AG04449 (cell line): ENCODE measurements at places on chromosomes 7 and 10.

GRCh38 chr7:41819645-41820044 lies 116.8 kb upstream of the INHBA start:
- no peak for DNase-seq

GRCh38 chr10:7559386-7559785 lies 107.4 kb downstream of the ITIH5 start:
- DNase-seq = no peak

GRCh38 chr10:106826716-106827115 lies 337.8 kb downstream of the SORCS1 start:
- no peak for DNase-seq

DNA sequence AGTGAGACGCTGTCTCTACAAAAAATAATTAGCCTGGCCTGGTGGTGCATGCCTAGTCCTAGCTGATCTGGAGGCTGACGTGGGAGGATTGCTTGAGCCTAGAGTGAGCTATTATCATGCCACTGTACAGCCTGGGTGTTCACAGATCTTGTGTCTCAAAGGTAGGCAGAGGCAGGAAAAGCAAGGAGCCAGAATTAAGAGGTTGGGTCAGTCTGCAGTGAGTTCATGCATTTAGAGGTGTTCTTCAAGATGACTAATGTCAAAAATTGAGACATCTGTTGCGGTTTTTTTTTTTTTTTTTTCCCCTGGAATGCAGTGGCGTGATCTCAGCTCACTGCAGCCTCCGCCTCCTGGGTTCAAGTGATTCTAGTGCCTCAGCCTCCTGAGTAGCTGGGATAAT lies 5.4 kb downstream of the PPIA start:
- no peak for DNase-seq

DNA sequence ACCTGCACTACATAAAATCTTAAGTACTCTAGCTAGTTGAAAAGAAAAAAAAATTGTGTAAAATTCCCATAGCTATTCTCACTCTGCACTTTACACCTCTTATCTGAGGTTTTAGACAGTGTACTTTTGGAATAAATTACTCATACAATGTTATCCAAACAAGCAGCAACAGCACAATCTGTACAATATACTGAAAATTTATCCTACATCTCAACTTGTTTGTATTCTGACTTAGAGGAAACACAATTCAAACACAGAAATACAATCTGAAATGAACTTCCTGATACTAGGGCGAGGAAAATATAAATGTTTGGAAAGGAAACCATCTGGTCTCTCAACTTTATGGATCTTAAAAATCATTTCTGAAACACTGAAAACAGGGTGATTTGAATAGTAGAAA lies 381.7 kb downstream of the THSD7A start:
- DNase-seq = no peak

DNA sequence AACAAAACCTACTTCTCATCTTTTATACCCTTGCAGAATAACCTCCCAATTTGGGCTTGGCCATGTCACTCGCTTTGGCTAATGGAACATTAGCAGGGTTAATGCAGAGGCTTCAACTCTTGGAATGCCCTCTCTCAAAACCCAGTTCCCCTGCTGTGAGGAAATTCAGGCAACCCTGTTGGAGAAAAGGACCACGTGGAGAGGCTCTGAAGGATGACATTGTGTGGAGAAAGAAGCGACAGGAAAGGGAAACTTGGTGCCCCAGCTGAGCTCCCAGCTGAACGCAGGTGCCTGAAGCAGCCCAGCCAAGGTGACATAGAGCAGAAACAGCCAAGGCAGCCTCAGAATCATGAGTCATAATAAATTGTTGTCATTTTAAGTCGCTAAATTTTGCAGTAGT lies 214.2 kb upstream of the GHITM start:
- DNase-seq = no peak

GRCh38 chr7:42272793-42273665 lies 36.0 kb upstream of the GLI3 start:
- no peak for DNase-seq

- DNase-seq = no peak
Measured at GRCh38 chr10:28241741-28242399, 61.0 kb downstream of the MPP7 start.

DNA sequence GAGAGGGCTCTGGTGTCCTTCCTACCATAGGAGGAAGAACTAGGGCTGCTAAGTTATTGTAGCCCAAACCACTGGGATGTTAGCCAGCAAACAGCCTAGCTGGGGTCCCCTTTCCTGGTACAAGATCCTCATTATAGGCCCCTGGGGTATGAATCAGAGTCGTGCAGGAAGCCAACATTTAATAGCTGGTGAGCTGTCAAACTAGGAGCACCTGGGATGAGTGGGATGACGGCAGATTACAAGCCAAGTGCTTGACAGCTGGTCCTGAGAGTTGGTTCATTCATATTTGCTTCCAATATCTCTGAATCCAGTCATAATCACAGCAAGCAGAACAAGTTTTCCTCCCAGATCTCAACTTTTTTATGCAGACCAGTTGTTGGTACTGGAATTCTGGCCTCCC lies 25.1 kb upstream of the DNAJB12 start:
- no peak for DNase-seq

DNA sequence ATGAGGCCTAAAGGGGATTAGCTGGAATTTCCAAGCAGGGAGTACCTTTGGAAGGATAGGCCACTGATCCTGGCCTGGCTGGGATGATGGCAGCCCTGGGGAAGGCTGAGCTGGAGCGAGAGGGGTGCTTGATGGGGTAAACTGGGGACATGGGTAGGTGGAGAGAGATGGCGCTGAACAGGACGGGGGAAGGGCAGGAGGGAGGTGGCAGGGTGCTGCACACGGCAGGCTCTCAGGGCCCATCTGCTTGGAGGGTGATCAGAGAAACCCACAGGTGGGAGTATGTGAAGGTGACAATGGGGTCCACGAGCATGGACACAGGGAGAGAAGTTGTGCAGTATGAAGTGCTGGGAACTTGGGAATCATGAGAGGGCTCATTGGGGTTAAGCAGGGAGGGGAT lies 10.3 kb downstream of the MAT1A start:
- no peak for DNase-seq

DNA sequence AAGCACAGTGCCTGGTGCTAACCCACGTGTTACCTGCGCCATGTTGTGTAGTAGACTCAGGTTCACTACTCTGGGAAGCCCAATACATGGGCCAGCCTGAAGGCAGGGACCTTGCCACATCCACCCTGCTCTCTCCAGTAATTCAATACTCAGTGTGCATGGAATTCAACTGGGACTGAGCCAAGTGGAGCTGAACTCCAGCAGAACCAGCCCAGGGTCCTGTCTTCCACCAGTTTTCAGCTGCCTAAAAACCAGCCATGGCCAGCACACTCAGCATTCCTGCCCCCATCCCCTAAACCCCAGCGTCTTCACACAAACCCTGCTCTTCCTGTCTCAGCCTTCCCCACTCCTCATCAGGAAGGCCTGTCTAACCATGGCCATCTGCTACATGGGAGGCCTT lies 15.4 kb downstream of the FGF8 start:
- no peak for DNase-seq

DNA sequence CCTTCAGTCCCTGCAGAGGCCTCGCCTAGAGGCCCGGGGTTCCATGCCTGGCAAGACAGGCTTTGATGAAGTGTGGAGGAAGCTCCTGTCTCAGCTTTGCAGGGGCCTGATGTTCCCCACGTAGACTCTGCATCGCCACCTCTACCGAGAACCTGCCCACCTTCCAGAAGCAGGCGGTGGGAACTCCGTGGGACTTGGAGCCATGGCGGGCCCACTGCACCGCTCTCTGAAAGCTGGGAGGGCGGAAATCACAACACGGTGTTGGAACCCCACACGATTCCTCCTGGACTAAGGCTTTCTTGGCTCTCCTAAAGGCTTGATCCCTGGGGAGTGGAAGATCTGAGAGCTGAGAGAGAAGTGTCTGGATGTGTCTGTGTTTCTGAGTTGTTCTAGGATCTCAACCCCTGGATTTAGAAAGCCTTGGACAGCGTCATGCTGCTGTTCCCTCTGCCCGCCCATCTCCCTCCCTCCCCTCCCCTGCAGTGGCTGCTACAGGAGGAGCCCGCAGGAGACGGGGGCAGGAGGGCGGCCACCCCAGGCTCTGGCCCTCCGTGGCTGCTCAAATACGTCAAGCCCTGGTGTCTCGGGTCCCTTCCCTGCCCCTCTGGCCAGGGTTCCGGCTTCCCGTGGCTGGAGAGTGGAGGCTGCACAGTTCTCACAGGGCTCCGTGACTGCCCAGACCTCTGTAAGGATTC lies 79.7 kb downstream of the VIPR2 start:
- DNase-seq = no peak

DNA sequence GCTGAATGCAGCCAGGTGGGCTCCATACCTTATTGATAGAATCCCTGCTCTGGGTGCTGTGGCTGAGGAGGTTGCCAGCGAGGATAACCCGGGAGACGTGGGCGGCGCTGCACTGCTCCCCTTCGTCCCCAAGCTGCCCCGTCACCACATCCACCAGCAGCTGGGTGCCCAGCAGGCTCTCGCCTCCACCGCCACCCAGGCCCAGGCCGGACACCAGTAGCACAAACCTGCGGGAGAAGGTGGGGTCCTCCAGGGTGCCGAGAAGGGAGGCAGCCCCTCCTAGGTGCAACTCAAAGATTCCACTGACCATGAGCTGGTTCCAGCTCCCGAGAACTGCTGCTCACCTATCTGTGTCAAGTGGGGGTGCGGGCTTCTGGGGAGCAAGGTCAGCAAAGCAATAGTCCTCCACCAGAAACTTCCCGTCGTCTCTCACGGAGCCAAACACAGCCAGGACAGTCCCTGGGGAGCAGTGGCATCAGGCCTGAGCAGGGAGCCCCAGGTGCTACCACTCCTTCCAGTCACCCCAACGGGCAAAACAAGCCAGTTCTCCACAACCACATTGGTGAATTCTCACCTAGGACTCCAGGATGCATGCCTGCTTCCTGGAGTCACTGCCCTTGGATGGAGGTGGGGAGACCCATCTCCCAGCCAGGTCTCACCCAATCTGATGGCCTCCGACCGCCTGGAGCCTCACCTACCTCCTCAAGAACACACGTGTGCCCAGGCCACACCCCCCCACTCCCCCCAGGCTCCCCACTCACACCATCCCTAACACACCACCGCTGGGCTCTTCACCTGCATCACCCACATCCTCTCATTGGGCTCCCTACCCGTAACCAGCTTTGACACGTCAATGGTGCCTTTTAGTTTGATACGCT lies 6.3 kb downstream of the POLD2 start:
- DNase-seq = no peak

GRCh38 chr7:156015237-156016020 lies 203.2 kb upstream of the SHH start:
- DNase-seq = no peak

DNA sequence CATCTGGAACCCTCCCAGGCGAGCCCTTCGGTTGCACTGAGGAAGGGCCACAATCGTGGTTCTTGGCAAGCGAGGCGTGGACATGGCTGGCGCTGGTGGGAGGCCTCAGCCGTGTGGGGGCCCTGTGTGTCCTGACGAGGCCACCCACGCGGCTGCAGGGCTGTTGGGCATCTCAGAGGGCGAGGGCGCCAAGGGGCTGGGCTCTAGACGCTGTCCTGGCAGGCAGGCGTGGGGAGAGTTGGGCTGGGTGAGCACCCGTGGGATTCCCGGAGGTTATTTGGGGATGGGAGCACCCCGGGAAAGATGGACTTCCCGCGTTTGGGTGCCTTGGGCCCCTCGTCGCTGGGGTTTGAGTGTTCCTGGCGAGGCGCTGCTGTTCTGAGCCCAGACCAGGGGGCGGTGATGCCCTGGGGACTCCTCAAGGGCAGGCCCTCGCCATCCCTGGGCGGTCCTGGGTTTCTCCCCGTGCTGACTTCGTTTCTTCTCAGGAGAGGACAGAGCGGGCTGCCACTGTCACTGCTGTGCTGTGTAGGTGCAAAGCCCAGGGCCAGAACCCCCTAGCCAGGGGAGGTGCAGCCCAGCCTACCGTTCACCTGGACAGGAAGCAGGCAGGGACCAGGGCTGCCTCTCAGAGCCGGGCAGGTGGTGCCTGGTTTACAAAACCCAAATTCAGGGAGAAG lies 87.2 kb downstream of the DNAJB6 start:
- no peak for DNase-seq

DNA sequence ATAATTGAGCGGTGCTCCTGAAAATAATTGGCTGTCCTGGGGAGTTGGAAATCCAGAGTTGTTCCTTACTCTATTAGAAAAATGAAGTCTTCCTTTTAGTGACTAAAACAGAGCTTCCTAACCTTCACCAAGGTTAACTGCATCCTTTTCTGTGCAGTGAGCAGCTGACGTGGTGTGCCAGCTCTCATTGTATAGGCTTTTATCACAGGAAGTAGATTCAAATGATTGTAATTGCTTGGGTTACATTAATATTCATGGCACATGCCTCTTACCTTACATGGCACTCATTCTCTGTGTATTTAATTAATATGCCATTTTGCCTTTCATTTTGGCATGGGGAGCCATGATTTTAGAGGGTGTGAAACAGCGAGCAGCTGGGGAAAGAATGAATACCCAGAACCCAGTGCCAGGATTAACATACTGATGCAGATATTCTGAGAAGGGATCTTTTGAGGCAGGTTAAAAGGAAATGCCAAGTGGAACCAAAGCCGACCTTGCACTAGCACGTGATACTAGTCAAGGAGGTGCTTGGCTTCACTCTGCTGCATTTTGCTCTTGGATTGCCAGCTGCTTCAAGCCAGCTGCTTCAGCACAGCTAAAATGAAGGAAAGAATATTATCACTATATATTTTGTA lies 115.3 kb downstream of the ST7 start:
- no peak for DNase-seq

DNA sequence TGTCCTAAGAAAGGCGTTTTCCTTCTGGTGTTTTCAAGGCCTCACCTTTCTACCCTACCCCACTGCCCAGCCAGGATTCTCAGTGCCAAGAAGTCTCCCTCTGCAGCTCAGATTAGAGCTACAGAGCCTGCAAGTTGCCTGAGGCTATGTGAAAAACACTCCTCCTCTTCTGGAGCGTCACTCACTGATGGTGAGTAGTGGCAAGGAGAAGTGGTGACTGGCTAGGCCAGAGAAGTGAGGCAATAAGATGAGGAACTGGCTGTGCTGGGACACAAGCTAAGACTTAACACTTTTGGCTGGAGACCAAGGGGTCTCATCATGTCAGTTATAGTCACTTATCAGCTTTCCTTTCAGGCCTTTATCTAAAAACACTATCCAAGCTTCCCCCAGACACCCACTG lies 86.7 kb upstream of the PRKAR2B start:
- DNase-seq = no peak

DNA sequence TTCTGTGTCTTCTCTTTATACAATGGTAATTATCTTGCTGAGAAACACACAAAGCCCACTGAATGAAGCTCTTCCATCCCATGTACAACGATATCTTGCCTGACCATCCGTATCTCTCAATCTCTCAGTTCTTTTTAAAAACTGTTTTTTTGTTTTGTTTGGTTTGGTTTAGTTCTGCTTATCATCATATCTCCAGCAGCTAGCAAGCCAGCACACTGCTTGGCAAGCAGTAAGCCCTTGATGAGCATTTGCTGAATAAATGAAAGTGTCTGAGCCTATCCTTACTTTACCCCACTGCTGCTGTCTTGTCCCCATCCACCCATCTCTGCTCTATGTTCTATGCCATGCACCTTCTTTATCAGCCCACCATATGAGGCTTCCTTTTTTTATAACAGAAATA lies 34.2 kb downstream of the ITGB1 start:
- DNase-seq = no peak
